ENCODE measurements at places on chromosomes 4 and X. TPM values are rescaled to one million over a fixed set of nuclear protein-coding genes. Genes with fewer than 3 reads are reported as not detected.

The MCUB gene
- total RNA-seq = 20.6 TPM

The MRFAP1L1 gene
- 41.6 TPM for total RNA-seq

The RASGEF1B gene
- 0.51 TPM for total RNA-seq

The LRRC66 gene
- total RNA-seq = 0.51 TPM

The ARL13A gene
- total RNA-seq = not detected

The TMEM47 gene
- total RNA-seq = 128 TPM

The MYOZ2 gene
- total RNA-seq = 0.26 TPM

The CENPVL2 gene
- total RNA-seq = not detected

The FAT4 gene
- 17.8 TPM for total RNA-seq

The NLGN4X gene
- under 0.01 TPM for total RNA-seq

The DCX gene
- total RNA-seq = not detected

The SLC2A9 gene
- total RNA-seq = 2.3 TPM

The NPY1R gene
- total RNA-seq = under 0.01 TPM

The INTS6L gene
- total RNA-seq = 4.1 TPM

The CENPI gene
- 4.9 TPM for total RNA-seq

The PF4V1 gene
- total RNA-seq = not detected

The MAGEA10 gene
- total RNA-seq = not detected

The MAGEB10 gene
- total RNA-seq = not detected

The PFKFB1 gene
- not detected for total RNA-seq

The BBS12 gene
- total RNA-seq = 7.4 TPM

Measured in fibroblast of lung (primary cell).